ENCODE measurements at places on chromosomes 7 and 10.

- DNase-seq = no peak
Observed at GRCh38 chr10:103820101-103821062, 35.0 kb downstream of the SH3PXD2A start.

- DNase-seq = no peak
Observed at GRCh38 chr7:78828317-78828716, 625.1 kb downstream of the MAGI2 start.

DNA sequence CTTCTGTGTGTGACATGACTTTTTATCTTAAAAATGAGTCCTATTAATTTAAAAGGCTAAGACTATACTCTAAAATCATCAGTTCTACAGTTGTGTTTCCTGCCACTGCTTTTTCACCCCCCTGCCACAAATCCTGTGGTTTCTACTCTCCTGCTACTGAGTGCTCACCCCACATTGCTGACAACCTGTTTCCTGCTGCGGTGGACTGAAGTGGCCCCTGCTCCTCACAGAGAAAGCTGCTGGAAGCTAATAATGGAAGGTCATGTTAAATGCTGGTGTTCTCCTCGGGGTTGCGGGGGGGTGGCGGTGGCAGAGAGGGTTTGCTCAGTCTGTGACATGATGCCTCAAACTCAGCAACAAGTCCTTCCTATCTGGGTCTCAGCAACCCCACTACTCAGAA lies 113.2 kb upstream of the INHBA start:
- DNase-seq = no peak

GRCh38 chr7:116340201-116340847 lies 130.0 kb downstream of the TES start:
- no peak for DNase-seq

GRCh38 chr7:101177644-101178043 lies 2.4 kb downstream of the NAT16 start:
- DNase-seq = no peak

DNA sequence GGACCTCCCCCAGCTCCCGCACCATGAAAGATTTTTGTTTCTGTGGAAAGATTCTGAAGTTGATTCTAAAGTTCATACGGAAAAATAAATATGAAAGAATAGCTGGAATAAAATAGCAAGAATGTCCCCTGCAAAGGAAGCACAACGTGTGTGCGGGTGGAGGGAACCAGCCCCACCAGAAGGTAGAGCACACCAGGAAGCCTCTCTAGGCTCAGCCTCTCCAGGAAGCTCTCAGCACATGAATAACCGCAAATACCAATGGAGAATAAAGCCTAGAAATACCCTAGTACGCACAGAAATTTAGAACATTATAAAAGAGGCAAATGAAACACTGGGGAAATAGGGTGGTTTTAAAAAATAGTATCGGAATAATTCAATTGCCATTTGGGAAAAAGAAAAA lies 24.6 kb upstream of the FAM170B start:
- no peak for DNase-seq

GRCh38 chr10:124091646-124092249 lies 1.6 kb downstream of the CHST15 start:
- DNase-seq = peak; percentile 31

DNA sequence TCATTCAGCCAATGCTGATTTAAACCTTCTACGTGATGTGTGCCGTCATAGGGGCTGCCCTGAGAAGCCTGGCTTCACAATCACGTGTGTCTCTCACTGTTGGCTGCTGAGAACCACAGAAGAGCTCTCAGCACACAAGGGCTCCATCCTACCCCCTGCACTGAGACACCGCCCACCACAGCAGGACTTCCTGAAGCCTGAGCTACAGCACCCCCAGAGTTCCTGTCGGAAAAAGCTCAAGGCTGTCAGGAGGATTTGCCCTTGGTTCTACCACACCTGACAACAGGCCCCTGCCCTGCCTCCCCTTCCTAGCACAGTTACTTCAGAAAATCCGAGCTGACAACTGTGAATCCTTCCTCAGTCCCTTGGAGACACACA lies 191.9 kb downstream of the MAD1L1 start:
- no peak for DNase-seq

GRCh38 chr10:110528224-110528996 lies 30.7 kb downstream of the DUSP5 start:
- no peak for DNase-seq

GRCh38 chr7:38229386-38229785 lies 44.0 kb downstream of the TARP start:
- no peak for DNase-seq

Data from amygdala (tissue), 56 donors.